Left ventricle myocardium superior (tissue), 1 donor: ENCODE measurements at places on chromosomes 11 and 22. TPM values are rescaled to one million over a fixed set of nuclear protein-coding genes. Genes with fewer than 3 reads are reported as not detected.

Gene TMEM45B
- 0.10 TPM for total RNA-seq

Gene CARD18
- total RNA-seq, result 0.72 TPM

Gene MIOX
- not detected for total RNA-seq

Gene DCDC1
- total RNA-seq, result not detected

Gene CD3E
- 1.1 TPM for total RNA-seq

Gene KIF18A
- total RNA-seq, result 0.37 TPM

Gene PRDX5
- total RNA-seq, result 362 TPM
